ENCODE measurements at places on chromosomes 1 and 21.

- no peak for DNase-seq
Observed at GRCh38 chr1:193762236-193762635, 575.8 kb upstream of the B3GALT2 start.

GRCh38 chr1:23216771-23217420, 406 bp downstream of the HTR1D start:
- peak; percentile 3 for DNase-seq

DNA sequence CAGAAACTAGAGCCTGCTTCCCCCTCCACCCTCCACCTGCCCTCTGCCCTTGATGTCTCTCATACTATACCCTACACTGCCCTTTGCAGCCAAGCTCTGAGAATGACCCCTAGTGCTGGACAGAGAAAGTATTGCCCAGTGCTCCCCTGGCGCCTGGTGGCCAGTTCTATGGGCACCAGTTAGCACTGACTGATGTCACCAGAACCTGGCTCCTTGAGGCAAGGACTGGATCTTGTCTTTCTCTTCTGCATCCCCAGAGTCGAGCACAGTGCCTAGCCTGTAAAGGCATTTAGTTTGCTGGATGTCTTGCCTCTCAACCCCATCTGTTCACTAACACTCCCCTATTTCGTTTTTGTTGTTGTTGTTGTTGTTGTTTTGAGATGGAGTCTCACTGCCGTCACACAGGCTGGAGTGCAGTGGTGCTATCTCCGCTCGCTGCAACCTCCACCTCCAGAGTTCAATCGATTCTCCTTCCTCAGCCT, 5.9 kb downstream of the PHLDA3 start:
- DNase-seq, result no peak

GRCh38 chr1:167165948-167166689, 54.6 kb upstream of the POU2F1 start:
- DNase-seq, result no peak

GRCh38 chr1:215793180-215793579, 226.1 kb downstream of the KCTD3 start:
- DNase-seq, result no peak

- no peak for DNase-seq
Observed at GRCh38 chr1:115839029-115839678, 1.8 kb downstream of the NHLH2 start.

- no peak for DNase-seq
Observed at GRCh38 chr1:83509301-83509781, 489.6 kb downstream of the TTLL7 start.

DNA sequence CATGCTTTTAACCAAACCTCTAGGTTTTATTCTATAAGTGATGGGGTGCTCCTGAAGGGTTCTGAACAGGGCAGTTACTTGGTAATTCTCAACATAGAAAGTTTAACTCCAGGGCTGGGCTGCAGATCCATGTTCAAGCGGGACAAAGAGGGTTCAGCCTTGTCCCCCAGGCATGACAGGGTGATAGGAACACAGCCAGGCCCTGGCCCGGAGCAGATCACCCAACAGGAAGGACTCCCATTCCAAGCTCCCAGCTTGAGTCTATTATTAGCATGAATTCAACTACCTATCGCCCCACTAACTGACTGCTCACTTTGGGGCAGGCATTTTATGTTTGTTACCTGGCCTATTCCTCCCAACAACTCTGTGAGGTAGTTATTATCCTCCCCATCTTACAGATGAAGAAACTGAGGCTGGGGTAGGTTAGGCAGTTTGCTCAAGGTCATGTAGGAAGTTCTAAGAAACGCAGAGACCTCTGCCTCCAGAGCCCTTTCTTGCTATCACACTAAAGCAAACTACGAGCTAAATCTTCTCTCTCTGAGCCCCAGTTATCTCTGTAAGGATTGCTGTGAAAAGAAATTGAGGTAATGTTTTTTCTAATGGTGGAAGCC, 14.5 kb downstream of the ASAP3 start:
- DNase-seq, result no peak

- no peak for DNase-seq
Observed at GRCh38 chr1:85406887-85407533, 57.9 kb downstream of the DDAH1 start.

- DNase-seq, result no peak
Observed at GRCh38 chr1:241485145-241485544, 34.4 kb downstream of the FH start.

DNA sequence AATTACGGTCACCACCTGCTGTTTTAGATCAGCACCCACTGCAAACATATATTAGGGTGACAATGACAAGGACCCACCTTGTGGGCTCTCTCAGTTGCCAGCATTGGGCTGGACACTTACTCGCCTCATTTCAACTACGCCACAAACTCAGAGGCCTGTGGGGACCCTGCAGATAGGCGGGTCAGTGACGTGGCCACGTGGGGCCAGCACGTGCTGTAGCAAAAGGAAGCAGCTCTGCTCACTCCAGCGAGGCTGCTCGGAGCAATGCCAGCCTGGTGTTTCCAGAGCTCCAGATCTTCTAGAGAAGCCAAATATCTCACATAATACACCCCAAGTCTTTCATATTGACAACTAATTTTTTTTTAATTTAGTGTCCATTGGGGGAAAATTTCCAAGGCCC, 76.7 kb upstream of the TMEM51 start:
- no peak for DNase-seq

- DNase-seq, result no peak
Observed at GRCh38 chr1:45767035-45767434, 16.6 kb upstream of the IPP start.

- no peak for DNase-seq
Observed at GRCh38 chr1:55524006-55524405, 308.8 kb upstream of the USP24 start.

DNA sequence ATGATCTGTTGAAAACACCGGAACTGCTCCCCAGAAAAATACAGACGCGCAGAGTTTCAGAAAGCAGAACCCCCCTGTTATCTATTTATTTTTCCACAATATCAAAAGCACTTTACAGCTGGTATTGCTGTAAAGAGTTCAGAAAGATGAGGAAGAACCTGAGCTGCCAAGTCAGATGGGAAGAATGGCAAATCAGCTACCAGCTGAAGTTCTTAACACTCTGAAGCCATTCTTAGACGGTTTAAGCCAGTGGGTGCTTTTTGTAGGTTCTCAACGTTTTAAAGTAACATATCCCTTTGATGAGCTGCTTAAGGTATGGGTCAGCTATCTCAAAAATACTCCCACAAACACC, 714 bp upstream of the AKIRIN1 start:
- no peak for DNase-seq

- DNase-seq, result no peak
Observed at GRCh38 chr1:25458541-25459298, 28.0 kb downstream of the MACO1 start.

- DNase-seq, result no peak
Observed at GRCh38 chr1:89198491-89199072, at the start of gene GBP4. TSS of gene GBP4 (minus strand) at chr1:89198942. CDS start at chr1:89198834, 108 bp downstream.

GRCh38 chr1:223334156-223334555, 29.8 kb downstream of the SUSD4 start:
- DNase-seq, result no peak

DNA sequence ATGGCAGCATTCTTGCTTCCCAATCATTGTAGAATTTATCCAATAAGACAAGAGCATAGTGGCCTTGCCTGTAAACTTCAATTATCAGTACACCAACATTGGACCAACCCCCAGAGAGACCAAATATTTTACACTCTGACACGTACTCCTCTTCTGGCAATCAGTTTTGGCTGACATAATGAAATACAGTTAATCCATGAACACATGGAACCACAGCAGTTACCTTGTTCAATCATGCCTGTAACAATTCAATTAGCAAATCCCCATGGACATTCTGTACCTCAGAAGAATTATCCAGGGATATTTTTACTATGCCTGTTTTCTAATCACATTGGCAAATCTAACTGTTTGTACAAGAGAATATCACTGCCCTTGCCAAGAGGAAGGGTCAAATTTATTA, 2162.0 kb downstream of the MRPL39 start:
- DNase-seq, result no peak

DNA sequence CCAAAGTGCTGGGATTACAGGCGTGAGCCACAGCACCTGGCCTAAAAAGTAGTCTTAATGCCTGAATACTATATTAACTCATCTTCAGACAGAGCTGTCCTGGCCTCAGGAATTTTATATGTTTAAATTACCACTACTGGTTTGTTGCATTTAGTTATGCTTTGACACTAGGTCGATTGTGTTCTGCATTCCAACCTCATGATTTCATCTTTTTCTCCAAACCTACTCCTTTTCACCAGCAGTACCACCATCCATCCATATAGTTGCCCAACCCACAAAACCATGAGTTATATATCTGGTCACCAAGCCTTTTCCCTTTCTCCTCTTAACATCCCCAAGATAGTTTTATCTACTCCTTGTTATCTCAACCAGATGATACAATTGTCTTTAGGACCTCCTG, 22.6 kb downstream of the FMO5 start:
- DNase-seq, result no peak

GRCh38 chr1:26618561-26618960, 77.3 kb upstream of the ARID1A start:
- DNase-seq, result no peak

GRCh38 chr1:90220941-90221693, 226.2 kb downstream of the ZNF326 start:
- DNase-seq, result no peak

GRCh38 chr1:172662464-172663109, 3.7 kb downstream of the FASLG start:
- DNase-seq, result peak; percentile 77

DNA sequence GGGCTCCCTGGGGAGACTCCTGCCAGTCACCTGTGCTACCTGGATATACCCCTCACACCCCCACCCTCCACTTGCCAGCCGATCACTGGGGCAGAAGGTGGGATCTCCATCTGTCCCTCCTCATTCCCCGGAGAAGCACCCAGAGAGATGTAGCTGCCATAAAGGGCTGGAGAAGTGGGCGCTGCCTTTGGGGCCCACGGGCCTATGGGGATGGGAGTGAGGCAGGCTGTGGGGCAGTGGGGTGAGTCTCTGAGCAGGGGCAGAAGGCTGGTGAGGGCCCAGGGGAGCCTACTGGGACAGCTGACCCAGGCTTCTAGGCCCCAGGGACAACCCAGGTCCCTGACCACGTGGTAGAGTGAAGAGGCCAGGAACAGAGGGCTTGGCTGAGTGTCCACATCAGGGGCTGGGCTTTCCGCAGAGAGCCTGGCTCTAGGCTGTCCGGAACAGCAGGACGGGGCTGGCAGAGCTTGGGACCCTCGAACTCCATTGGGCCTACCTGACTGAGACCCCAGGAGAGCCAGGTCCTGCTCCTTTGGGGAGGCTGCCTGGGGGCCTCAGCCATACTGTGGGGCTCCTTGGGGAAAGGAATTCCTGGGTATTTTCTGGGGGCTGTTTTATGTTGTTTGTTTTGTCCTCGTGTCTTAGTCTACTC, 205.9 kb upstream of the VAMP3 start:
- DNase-seq, result no peak

DNA sequence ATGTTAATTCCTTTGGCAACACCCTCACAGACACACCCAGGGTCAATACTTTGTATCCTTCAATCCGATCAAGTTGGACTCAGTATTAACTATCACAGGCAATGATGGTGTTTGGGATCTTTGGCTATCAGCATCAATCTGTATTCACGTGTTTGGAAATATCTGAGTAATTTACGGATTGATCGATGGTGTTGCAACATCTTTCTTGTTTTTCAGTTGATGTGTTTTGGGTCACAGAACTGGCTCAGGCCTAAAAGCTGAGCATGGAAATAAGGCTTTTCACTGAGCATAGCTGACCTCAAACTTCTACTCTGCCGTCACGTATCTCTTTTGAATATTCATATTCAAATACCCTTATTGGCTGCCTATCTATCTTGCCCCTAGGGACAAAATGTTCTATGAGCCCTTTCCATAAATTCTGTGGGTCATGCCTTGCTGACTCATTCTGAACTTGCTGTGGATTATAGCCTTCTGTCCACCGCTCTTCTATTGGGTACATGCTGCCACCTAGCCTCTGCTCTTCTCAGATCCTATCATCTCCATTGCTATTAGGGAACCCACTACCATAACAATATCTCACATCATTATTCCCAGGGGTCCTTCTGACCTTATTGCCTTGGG, 156.0 kb downstream of the PDE4B start:
- DNase-seq, result no peak

- no peak for DNase-seq
Observed at GRCh38 chr1:62420214-62420613, 16.6 kb upstream of the USP1 start.

DNA sequence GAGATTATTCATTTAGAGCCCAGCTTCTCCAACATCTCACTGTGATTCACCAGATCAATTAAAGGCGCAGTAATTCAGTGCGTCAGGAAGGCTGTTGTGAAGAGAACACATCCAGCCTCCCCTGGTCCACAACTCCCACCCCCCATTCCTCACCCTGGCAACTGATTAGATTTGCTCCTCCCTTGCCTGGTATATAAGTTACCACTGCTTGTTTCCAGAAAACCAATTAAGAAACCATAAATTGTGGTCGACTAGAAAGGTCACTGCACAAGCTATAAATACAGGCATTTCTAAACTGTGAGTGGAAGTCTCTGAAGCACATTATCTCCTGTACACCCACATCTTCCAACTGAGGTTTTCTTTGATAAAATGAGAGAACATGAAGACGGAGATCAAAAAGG, 41.9 kb downstream of the FAM163A start:
- DNase-seq, result no peak

GRCh38 chr1:15682936-15683341, 1.2 kb upstream of the PLEKHM2 start:
- DNase-seq, result no peak

- DNase-seq, result no peak
Observed at GRCh38 chr1:243943671-243944428, 93.8 kb upstream of the AKT3 start.

- DNase-seq, result no peak
Observed at GRCh38 chr1:209344156-209344555, 239.4 kb upstream of the CAMK1G start.

DNA sequence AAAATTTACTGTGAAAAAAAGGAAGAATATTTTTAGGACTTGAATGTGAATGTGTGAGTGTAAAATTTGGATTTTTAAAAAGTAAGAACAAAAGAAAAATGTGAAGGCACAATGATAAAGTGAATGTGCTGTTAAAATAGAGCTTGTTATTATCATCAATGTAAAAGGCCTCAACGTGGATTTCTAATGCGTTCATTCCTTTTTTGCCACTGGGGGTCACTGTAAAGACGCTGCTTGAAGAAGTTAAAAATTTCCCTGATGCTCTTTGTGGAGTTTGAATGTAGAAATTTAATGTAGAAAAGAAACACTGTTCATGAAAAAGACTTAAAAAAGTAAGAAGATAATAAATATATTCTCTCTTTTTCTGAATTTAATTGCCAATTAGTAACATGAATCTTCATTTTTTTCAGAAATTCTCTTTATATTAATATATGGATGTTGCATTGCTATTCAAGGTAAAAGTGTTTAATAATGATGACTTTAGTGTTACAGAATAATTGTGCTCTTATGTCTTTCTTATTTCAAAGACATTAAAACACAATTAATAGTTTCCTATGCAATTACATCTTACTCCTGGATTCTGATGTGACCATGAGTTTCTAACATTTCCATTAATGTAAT, 161.5 kb downstream of the DNM3 start:
- no peak for DNase-seq

All from effector memory CD4-positive, alpha-beta T cell (primary cell).